ENCODE measurements at places on chromosomes 16 and 17.

DNA sequence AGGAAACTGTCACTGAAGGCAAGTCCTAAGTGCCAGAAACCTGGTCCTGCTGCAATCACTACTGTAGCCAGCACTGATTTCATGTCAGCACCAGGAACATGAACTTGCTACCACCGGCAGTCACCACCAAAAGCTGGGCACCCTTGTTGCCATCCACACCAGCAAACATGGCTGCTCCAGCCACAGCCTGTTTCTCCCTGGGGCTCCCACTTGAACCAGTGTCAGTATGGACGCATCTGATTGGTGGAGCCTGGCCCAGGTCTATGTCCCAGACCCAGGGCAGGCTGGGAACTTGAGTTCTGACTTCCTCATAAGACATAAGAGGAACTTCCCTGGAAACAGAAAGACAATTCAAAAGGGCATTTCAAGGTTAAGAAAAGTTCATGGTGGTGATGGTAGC lies 56.5 kb downstream of the COPRS start:
- ATAC-seq: no peak

DNA sequence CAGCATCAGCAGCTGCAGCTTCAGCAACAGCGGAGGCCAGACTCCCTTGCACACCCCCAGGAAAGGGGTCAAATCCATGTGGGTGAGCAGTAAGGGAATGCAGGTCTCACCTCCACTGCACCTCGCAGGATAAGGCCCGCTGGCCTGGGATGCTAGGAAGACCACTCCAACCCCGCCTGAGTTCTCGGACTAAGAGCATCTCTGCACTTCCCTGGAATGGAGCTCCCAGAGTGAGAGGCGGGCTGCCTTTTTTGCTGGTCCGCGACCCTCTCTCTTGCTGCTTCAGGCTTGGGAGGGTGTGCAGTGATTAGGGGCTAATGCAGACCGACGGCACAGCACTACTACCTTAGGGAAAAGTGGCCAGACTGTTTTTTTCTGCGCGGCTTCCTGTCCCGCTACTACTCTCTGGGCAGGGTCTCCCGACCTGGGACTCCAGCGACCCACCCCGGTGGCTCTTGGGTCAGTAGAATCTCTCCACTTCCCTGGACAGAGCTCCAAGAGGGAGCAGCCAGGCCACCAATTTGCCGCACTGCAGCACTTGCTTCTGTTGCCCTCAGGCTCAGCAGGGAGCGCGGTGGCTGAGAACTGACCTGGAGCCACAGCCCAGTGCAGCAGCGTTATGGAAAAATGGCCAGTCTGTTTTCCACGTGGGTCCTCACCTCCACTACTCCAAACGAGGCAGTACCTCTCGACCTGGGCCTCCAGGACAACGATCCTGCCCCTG lies 480.4 kb downstream of the CDH8 start:
- no peak for ATAC-seq

DNA sequence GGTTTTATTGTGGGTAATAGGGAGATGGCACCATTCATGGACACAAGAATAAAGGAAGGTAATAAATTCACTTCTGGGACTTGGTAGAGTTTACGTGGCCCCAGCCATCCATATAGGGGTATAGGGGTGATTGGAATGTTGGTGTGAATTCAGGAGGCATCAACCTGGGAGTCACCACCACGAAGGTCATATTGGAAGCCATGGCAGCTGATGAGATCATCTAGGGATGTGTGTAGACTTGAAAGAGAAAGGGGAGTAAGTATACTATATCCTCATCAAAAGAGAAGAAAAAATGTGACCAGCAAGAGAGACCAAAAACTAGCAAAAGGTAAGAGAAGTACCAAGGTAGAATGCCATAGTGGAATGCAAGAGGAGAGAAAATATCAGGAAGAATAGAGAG lies 26.6 kb upstream of the GINS3 start:
- no peak for ATAC-seq

GRCh38 chr17:73921306-73921705 lies 277.1 kb upstream of the SDK2 start:
- no peak for ATAC-seq

GRCh38 chr17:56623383-56623782 lies 29.9 kb downstream of the NOG start:
- no peak for ATAC-seq

GRCh38 chr17:27524594-27524993 lies 68.3 kb downstream of the KSR1 start:
- ATAC-seq: no peak

DNA sequence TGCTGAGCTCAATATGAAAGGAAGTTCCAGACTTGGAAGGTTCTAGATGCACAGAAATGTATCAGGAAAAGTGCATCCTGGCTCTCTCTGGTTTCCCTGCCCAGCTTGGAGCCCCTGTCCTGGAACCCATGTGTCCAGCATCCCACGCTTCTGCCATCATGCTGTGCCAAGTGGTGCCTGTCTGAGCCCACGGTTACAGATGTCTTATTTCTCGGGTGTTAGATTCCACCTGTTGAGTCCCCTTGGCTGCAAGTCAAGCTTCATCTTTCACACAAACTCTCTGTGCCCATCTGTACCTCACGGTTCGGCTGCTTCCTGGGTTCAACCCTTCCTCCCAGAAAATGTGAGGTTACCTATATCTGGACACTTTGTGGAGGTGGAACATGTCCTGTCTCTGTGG lies 22.5 kb downstream of the OR1D5 start:
- no peak for ATAC-seq

- no peak for ATAC-seq
These were observed 8.5 kb upstream of the NPIPB2 start for GRCh38 chr16:11950388-11950787.

GRCh38 chr16:84746875-84747274 lies 47.1 kb downstream of the USP10 start:
- no peak for ATAC-seq

Measured in motor neuron (in vitro differentiated cells).